BE2C (cell line): ENCODE measurements at places on chromosomes 3 and 15.

- DNase-seq: no peak
Measured at GRCh38 chr3:4322635-4323034, 19.5 kb downstream of the SETMAR start.

GRCh38 chr15:69766156-69766555 is 313.5 kb downstream of the RPLP1 start:
- DNase-seq: no peak

DNA sequence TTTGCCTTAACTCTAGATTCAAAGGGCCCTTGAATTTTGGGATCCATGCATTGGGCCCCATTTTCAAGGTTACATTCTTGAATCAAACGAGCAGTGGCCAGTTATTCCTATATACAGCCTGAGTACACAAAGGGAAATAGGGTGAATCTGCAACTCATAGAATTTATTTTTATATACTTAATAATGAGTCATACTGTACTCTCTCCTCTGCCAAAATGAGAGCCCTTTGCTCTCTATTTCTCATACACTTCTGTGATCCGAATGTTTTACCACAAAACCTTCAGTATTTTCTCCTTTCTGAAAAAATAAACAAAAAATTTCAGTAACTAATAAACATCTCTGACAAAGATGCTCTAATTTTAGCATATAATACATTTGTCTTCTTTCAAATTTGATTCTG is 116.7 kb downstream of the SERPINI1 start:
- DNase-seq: no peak

DNA sequence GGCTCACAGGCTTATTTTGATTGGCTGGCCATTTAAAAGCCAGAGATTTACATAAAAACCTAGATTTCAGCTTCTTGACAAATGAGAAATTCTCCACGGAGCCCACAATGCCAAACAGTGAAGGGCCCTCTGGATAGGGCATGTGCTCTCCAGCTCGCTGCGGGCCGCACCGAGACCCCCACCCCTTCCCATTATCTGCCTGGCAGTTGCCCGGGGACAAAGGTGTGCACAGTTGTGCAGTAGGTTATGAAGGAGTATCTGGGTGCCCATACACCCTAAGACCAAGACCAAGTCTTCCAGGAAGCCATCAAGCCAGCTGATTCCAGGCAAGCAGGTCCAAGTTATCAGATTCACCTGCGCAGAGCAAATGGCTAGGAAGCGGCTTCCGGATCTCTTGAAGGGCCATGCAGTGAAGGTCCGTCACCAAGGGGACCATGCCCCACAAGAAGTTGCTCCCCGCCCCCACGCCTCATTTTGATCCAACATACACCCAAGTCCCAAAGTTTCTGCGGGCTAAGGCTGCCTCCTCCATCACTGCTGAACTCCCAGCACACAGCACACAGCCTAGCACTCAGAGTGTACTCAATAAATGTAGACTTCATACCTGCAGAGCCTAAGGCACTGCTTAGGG is 1.3 kb downstream of the MRPS25 start:
- no peak for DNase-seq

DNA sequence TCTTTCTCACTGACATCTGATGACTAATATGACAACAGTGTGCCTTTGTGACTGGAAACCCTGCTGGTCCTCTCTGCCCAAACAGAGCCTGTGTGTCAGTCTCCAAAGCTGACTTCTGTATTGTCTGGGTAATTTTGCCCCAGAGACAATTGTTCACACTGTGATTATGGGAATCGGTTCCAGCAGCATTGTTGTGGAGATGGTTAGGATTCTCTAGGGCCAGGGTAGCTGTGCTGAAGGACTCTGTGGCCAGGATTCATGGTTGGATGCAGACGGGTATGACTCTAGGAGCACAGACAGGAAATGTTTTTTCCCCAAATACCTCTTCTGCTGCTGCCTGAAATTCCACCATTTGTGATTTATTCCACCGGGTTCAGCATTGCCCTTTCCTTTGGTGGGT is 57.5 kb upstream of the ITGA11 start:
- DNase-seq: no peak

DNA sequence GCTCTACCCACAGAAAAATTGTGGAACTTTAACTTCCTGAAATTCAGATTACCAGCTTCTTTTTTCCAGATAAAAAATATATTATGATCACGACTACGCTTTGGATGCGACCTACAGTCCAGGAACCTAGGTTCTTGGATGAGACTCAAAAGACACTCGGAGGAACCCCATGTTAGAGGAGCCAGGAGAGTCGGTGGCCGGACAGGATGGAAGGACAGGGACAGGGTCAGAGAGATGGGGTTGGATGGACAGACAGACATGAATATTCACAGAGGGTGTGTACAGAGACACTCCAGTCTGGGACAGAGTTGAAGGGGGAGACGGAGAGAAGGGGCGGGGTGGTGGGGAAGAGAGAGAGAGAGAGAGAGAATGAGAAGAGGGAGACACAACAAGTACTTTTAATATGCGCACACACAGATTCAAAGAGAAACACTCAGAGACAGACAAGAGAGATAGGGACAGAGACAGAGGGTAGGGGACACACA is 9.5 kb downstream of the FAM3D start:
- DNase-seq: no peak

GRCh38 chr15:78276064-78276943 is 11.9 kb downstream of the DNAJA4 start:
- peak; percentile 51 for DNase-seq

DNA sequence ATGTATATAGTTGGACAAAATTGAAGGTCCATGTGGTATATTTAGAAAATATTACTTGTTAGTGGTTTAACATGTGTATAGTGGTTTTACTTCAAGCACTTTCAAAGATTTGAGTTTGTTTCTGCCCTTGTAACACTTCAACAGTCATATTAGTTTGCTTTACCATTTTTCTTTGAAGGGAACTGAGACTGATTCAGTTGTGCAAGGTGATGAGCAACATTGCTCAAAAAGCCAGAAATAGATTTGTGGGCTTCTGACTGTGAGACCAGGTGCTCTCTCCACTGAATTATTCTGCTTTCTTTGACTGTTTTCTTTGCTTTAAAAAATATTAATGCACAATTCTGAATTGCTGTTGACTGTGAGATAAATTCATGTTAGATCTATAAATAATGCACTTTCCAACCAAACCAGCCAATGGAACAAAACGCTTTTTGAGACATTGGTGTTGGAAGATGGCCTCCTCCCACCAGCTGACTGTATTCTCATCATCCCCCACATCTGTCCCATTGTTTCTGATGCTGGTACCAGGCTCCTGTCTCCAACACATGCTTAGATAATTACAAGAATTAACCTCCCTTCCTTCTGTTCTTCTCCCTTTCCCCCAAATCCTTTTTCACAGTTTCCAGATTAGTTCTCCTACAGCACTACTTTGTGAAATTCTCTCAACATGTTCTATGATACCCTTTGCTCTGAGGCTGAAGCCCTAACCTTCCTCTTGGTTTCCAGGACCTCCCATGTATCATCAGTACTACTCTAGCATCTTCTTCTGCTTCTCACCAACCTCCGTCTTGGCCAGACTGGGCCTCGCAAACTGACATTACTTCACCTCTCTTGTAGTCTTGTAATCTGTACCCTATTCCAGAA is 27.9 kb downstream of the PLCL2 start:
- DNase-seq: no peak

- no peak for DNase-seq
Measured at GRCh38 chr15:46710401-46710960, 1006.8 kb upstream of the SEMA6D start.

DNA sequence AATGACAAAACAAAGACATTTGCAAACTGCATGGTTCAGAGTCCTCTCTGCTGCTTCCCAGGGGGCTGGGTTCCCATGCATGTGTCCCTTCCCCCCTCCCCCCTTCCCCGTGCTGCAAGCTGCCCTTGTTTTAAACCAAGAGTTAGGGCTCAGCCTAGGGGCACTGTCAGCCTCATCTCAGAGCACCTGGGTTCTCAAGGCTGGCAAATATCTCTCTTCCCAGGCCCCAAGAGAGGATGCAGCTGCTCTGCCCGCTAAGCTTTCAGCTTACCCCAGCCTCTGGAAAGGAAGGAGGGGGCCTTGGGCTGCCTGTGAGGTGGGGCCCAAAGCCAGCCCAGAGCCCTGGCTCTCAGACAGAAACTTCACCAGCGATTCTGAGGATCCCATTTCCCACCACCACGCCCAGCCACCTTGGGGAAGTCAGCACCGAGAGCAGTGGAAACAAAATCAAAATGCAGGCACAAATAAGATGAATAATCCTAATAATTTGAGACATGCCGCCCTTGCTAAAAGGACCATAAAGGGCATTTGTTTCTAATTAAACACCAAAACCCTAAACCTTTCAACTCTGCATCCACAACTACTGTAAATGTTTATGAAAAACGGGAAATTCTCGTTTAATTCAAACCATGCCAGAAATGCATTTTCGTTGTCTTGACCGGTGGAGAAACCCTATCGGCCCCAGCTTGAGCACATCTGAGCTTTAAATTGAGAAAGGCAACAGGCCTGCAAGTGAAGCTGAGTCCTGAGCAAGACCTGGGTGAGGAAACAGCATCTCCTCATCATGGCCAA is 67.7 kb upstream of the WNT5A start:
- DNase-seq: no peak

DNA sequence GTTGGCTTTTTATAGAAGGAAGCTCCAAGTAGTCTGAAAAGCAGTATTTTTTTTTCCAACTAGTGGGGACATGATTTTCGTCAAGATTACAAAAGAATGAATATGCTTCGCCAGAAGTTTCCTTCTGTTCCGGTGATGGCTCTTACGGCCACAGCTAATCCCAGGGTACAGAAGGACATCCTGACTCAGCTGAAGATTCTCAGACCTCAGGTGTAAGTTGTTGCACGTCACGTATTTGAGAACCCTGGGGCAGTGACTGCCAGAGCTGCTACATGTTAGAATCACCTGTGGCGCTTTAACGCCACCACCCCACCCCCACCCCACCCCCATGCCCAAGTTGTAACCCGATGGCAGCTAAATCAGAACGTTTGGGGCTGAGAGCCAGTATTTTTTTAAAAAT is 52.2 kb downstream of the BLM start:
- no peak for DNase-seq

- DNase-seq: no peak
Measured at GRCh38 chr3:42745291-42745745, 27.7 kb downstream of the CCDC13 start.

GRCh38 chr3:160447544-160447943 is 2.0 kb downstream of the TRIM59 start:
- no peak for DNase-seq

DNA sequence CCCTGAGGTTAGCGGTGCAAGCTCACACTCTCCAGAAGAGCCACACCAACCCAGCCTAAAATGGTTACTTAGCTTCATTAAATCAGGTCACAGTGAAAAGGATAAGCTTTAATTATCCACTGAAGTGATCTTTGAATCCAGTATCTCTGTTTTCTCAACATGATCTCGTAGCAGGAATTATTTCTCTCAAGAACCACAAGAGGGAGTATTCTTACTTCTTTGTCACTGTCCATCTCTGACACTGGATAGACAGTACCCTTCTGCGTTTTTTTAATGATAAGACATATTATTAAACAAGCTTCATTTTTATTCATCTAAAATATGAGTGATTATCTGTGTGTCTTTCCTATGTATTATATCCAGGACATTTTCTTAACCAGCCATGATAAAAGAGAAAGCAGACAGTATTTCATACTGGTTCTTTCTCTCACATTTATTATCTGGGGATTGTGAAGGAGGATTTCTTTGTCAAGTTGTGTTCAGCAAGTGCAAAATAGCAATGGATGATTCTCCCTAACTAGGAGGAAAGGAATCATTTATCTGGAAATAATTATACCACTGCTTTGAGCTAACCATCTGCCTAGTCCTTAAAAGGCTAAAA is 105.4 kb upstream of the CCDC54 start:
- DNase-seq: no peak

DNA sequence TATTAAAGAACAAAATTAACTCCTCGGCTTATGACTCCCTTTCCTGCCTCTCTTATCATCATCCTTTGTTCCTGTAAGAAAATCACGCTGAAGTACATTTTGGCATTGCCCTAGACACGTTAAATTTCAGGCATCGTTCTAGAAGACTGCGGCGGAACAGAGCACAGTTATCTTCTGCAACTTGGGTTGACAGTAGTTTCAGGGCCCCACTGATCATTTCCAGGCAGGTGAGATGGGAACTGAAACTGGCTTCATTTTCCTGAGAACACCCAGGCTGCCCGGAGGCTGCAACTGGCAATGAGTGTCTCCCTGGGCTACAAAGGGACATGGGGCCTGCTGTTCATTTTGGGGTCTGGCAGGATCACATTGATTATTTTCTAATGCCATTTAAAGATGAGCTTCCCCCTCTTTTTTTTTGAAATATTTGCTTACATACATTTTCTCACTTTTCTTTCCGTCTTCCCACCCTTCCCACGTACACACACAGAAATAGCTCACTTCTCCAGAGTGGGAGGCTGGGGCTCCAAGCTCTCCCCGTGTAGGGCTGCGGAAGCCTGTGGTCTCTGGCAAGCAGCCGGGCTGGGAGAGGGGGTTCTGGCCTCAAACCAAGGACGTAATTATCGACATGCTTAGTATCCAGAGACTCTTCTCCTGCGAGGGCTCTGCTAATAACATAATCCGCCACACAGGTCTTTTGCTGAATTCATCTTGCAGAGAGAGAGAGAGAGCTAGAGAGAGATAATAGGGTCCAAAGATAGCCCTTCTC is 267.4 kb downstream of the ABHD5 start:
- peak; percentile 31 for DNase-seq

GRCh38 chr3:9727743-9728142 is 3.8 kb upstream of the BRPF1 start:
- no peak for DNase-seq

DNA sequence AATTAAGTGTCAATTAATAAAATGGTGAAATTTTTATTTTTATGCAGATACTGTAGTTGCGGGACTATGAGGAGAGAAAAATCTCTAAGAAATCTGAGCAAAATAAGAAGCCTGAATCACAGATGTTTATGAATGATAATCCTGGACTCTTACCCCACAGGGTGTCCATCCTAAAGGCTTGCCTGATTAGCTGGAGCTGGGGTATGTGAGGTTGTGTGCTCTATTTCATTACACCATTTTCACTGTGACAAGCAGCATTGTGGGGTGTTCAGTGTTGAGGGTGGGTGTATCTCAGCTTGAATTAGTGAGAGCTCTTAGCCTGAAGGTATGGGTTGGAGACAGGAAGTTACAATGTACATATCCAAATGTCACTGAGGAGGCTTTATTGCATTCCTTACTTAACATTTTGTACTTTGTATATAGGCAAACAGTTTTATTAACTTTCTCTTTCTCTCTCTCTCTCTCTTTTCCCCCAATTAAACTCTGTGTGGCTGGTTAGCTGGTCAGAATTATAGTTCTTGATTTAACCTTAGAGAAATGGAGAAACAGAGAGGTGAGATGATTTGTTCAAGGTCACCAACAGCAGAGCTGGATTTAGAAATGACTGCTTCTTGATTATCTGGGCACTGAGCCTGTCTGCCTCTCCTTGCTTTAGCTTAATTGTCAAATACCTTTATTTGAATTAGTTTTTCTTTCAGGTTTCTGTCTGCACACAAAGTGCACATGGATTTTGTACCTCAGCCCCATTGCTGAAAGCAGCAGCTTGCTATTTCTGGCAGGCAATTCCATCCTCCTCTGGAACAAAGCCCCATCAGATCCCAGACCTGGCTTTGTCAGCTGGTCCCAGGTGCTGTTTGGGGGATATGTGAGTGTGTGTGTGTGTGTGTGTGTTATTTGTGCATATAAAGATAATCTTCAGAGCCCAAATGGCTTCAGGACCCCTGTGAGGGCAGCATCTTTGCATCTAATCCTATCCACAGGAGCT is 35.8 kb downstream of the GJD2 start:
- no peak for DNase-seq
